ENCODE measurements at places on chromosomes 13 and 19. TPM values are rescaled to one million over a fixed set of nuclear protein-coding genes. Genes with fewer than 3 reads are reported as not detected.

SHISA2 gene
- total RNA-seq: 2.6 TPM

MAB21L1 gene
- 0.06 TPM for total RNA-seq

GRCh38 chr19:35248310-35249145 lies at the start of gene LSR:
TSS of gene LSR (plus strand) at chr19:35249002. CDS start at chr19:35249023, 21 bp downstream.
- peaks cover 6% of the 10 kb centered on the region for H3K27me3 ChIP-seq
- H3K36me3 ChIP-seq: no peaks in the 10 kb centered on the region
- H3K4me3 ChIP-seq: peak within 1 kb of the TSS; percentile 69
- no peak within 1 kb of the TSS for H3K27ac ChIP-seq
- peaks cover 5% of the 10 kb centered on the region for H3K4me1 ChIP-seq
- peak; percentile 80 for DNase-seq

DNA sequence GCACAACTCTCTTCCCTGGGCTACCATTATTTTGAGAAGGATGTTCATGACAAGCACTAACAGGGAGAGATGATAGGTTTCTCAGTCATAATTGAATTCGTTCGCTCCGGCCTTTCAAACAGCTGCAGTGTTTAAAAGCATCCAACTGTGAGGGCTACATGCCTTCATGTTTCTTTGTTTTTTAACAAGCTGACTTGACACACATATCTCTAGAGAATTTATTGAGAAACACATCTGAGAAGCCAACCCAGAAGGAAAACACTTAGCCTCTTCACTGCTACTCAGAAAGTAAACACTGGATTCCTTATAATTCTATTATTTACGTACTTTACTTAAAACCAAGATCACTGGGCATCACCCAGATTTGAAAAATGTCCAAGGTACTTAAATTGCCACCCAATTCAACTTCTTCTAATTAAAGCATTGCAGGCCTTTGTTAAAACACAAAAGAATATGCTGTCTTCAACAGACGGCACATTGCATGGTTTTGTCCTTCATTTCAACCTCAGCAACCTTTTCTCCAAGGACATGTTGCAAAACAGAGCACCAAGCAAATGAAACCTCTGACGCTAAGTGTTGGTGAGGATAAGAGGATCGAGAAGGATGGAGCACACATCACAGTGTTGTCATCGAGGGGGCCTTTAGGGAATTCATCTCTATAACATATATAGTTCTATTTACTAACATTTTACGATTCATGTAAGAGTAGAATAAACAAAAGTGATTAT lies 75.8 kb downstream of the TBC1D4 start:
- H3K4me3 ChIP-seq: no peak overlapping the region
- no peak for DNase-seq
- H3K27me3 ChIP-seq: no peaks in the 10 kb centered on the region
- no peaks in the 10 kb centered on the region for H3K36me3 ChIP-seq
- H3K27ac ChIP-seq: no peak overlapping the region

GRCh38 chr13:85093808-85094207 lies 705.4 kb downstream of the SLITRK6 start:
- H3K27me3 ChIP-seq: no peaks in the 10 kb centered on the region
- no peaks in the 10 kb centered on the region for H3K36me3 ChIP-seq
- no peak overlapping the region for H3K27ac ChIP-seq
- H3K4me1 ChIP-seq: no peaks in the 10 kb centered on the region

DNA sequence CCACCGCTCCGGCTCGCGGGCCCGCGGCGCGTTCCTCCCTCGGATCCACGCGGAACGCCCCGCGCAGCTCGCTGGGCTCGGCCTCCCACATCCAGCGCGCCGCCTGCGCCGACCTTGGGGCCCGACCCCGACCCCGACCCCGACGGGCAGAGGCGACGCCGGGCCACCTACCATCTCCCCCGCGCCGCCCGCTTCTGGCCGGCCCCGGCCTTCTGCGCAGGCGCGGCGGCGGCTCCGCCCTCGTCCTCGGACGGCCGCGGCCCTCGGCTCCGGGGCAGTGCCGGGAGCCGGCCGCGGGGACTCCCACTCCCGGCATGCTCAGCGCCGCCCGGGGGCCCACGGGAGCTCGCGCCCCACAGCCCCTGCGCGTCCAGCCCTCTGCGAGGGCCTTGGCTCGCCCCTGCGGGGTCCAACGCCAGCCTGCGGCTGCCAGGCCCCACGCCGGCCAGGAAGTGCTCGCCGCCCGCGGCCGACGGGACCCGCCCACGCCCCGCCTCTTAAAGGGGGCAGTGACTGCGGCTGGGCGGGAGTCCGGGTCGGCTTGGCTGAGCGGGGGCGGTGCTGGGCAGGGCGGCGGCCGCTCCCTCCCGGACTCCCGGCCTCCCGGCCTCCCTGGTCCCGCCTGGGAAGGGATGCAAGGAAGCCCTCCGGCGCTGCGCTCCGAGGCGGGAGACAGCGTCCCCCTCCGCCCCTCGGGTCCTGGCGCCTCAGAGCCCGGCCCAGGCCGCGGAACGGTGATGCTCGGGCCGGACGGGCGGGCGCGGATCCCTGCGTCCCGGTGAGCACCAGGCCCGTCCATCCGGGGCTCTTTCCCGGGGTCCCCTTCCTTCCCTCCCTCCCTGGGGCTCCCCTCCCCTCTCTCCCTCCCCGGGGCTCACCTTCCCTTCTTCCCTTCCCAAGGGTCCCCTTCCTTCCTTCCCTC lies at the start of gene DCUN1D2:
Gene DCUN1D2 (minus strand): TSS at position 216 of the 922 bp plus-strand sequence. CDS start 42 bp downstream, at position 174.
- H3K27ac ChIP-seq: peak within 1 kb of the TSS; percentile 79
- peak; percentile 95 for DNase-seq
- H3K36me3 ChIP-seq: peaks cover 5% of the 10 kb centered on the region
- H3K4me3 ChIP-seq: peak within 1 kb of the TSS; percentile 95
- H3K4me1 ChIP-seq: peaks cover 29% of the 10 kb centered on the region
- no peaks in the 10 kb centered on the region for H3K27me3 ChIP-seq
